ENCODE measurements at places on chromosomes 5 and 9.

DNA sequence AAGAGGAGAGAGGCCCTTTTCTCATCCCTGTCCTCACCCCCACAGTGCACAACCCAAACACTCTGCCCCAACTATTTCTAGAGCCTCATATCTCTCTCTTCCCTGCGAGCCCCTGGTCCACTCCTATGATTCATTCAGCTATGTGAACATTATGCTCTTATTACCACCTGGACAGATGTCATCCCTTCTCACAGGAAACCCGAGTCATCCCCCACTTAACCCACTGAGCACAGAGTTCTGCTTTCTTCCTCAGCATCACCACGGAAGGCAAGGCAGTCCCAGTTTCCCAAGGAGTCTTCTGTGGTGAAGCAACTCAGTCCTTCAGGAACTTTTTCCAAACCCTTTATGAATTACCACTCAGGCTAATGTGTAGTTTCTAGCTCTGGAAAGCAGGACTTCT lies 1.3 kb downstream of the DNAI1 start:
- DNase-seq: no peak

DNA sequence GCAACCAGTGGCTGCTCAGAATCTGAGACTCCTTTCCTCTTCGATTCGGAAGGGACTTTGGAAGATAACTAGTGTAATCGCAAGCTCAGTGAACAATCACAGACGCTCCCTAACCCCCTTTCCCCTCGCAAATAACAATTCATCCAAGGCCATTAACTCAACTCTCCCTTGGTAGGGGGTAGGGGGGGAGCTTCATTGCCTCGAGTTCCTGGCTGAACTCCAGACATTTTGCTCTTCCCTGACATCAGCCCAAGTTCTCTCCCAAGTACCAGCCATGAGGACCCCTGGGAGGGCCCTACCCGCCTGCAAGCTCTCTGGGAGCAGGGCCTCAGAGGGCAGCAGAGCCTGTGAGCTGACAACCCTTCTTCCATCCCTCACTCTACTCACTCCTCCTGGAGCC lies 8.4 kb downstream of the FAM163B start:
- DNase-seq: no peak

- no peak for DNase-seq
These were observed 81.8 kb downstream of the GDNF start for GRCh38 chr5:37757980-37758582.

DNA sequence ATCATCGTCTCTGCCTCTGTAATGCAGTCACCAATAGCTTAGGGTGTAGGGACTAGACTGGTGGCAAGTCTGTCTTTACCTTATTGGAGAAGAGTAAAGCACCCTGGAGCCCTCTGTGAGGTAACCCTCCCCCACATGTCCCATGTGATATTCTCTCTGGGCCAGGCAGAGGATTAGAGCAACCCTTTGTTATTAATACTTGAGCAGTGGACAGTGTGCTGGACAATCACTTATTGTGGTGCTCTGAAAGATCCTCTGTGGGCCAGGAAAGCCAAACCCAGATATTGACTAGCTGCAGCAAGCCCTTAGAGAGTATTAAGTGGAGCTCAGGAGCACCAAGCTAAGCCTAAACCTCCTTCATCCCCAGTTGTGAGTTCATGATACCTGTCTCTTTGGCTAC lies 139.7 kb upstream of the RUSC2 start:
- DNase-seq: no peak

DNA sequence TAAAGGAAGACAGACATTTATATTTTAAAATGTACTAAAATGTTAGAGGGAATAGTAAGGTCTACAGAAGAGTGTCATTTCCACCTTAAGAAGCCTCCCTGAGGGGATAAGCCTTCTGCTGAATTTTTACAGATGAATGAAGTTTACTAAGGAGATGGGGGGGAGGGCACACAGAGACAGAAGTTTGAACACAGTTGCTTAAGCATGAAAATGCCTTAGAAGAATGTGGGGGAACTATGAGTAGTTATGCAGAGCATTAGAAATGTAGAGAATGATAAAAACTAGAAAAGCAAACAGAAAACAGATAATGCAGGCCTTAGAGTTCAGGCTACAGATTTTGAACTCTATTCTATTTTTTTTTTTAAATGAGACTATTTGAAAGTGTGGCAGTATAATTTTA lies 232.2 kb upstream of the VLDLR start:
- no peak for DNase-seq

GRCh38 chr5:90015584-90016018 lies 394.0 kb downstream of the CETN3 start:
- no peak for DNase-seq

DNA sequence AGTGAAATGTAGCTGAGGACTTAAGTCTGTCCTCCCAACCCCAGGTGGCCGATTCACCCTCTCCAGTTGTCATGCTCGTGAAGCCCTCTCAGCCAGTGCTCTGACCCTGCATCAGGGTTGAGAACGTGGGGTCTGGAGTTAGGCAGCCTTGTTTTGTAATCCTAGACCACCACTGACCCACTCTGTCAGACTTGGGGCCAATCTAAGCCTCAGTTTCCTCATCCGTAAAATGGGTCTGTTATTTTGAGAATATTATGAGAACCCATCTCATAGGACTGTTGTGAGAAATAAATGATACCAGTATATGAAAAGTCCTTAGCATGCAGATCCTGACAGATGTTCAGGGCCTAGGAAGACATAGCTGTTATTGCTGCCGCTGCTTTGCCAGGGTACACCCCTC lies 37.1 kb downstream of the CYFIP2 start:
- no peak for DNase-seq

GRCh38 chr9:120878188-120879130 lies 1.5 kb upstream of the PHF19 start:
- DNase-seq: no peak

DNA sequence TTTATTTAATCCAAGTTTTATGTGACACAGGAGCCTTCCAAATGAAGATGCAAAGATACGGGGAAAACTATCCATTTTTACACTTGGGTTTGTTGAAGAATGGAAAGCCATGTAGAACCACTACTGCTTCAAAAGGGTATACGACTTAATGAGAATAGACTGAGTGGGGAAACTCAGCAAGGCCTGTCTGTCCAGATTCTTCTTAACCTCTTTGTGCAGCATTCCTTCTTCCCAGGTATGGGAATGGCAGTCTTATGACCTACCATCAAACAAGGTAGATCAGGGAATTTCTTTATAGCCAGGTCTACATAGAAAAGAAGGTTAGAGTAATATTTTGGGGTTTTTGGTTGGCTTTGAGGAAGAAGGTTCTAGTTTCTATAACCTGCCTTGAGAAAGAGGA lies 23.4 kb downstream of the APTX start:
- no peak for DNase-seq

DNA sequence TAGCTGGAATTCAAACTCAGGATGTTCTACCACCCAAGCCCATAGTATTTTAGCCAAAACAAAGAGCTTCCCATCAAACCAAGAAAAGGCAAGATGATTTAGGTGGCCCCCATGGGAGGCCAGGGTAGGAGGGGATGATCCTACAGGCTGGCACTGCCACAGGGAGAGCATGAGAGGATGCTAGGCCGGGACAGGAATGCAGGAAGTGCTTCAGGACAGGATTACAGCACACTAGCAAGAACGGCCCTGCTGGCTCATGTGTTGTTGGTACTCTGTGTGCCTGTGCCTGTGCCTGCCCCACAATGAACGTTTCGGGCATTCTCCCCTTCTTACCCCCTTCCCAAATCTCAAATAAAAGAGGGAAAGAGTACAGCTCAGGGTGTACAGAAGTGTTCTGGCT lies 110.7 kb upstream of the TRIM32 start:
- no peak for DNase-seq

DNA sequence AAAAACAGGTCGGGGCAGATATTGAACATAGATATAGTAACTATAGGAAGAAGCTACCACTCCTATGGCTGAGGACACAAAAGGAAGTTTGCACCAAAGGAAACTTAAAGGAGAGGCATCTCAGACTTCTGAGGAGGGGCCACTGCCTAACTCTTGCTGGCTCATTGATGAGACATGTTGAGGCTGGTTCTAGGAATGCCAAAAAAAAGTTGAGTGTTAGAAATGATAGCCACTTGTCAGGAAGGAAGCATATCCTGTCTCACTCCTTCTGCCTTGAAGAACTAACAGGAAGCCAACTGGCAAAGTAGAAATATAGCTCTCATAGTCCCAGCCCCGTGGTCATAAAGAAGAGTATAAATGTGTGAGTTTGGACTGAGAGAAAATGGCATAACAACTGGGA lies 23.3 kb upstream of the STOM start:
- DNase-seq: no peak

Measured in cerebellum (tissue), 4 donors.